ENCODE measurements at places on chromosomes 12 and 14.

GRCh38 chr14:76706811-76707210 lies 54.5 kb upstream of the VASH1 start:
- no peak for DNase-seq

DNA sequence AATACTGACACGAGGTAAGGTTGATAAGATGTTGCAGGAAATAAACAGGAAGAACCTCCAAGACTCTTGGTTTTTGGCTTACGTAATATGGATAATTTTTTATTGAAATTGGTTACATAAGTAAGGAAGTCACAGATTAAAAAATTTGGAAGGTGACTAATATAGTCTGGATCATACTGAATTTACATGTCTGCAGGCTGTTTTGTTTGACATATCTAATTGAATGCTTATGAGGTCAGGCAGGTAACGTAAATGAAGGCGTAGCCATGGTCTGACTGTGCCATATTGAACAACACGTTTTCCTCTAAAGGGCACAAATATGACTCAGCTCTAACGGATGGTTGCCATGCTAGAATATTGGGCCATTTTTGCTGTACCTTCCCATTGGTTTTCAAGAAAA lies 648.1 kb upstream of the NOVA1 start:
- no peak for DNase-seq

GRCh38 chr12:120317224-120318105 lies 10.1 kb downstream of the PLA2G1B start:
- DNase-seq: peak; percentile 91

DNA sequence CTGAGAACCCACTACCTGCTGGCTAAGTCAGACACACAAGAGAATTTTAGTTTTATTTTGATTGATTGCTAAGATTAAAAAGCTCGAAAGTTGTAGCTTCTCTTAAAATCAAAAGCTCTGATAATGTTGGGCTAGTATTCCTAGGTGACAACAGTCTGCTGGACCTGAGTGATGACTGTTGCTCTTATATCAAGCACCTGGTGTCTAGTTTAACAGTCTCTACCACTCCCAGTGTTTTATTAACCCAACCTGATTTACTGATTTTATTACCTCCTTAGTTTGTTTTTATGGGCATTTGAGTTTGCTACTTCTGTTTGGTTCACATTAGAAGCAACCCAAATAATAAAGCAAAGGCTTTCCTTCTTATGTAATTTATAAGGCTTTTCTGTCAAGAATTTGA lies 41.8 kb downstream of the ATP6V1D start:
- DNase-seq: no peak

GRCh38 chr14:55869397-55870049 lies 248.7 kb upstream of the PELI2 start:
- DNase-seq: no peak

- no peak for DNase-seq
These were observed 18.6 kb upstream of the RIN3 start for GRCh38 chr14:92495027-92495426.

- no peak for DNase-seq
These were observed 11.8 kb upstream of the PRPF39 start for GRCh38 chr14:45072126-45072525.

- DNase-seq: no peak
These were observed 39.9 kb downstream of the TMTC1 start for GRCh38 chr12:29743801-29744200.

GRCh38 chr14:24443053-24443665 lies 583 bp upstream of the SDR39U1 start:
- no peak for DNase-seq

DNA sequence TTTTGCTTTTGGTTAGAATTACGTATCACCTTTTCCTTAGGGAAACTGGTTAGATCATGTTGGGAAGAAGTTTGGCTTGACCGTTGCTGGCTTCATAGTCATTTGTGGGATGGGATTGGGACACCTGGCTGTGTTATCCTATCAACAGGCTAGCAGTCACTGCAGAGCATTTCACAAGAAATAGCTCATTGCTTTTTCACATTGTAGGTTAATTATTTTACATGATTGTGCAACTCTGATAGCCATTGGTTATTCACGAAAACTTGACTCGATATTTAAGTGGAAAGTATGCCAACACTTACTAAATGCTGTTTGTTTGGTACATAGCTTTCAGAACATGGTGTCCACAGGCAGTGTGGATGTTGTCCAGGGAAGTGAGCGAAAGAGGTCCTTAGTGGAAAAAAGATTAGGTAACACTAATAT lies 89.4 kb downstream of the NKX2-1 start:
- DNase-seq: no peak

DNA sequence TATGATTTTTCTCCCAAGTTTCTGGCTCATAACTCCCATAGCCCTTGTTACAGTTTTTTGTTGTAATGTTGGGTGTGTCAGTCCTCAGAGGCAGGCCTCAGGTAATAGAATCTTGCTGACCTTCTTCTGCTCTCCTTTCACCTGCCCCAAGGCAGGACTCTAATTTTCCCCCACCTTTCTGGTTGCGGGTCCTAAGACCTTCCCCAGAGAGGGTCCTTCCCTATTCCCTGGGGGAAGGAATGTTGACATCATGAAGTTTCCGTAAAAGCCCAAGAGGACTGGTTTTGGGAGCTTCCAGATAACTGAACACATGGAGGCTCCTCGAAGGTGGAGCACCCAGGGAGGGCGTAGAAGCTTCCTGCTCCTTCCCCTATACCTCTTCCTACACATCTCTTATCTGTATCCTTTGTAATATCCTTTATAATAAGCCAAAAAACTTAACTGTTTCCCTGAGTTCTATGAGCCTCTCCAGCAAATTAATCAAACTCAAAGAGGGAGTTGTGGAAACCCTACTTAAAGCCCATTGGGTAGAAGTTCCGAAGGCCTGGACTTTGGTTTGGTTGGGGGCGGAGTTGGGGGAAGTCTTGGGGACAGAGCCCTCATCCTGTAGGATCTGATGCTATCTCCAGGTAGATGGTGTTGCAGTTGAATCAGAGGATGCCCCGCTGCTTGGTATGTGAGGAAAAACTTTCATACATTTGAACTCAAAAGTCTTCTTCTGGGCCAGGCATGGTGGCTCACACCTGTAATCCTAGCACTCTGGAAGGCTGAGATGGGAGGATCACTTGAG lies 9.0 kb upstream of the TMED10 start:
- no peak for DNase-seq

GRCh38 chr12:108729612-108730364 lies 1.5 kb downstream of the CORO1C start:
- DNase-seq: no peak

DNA sequence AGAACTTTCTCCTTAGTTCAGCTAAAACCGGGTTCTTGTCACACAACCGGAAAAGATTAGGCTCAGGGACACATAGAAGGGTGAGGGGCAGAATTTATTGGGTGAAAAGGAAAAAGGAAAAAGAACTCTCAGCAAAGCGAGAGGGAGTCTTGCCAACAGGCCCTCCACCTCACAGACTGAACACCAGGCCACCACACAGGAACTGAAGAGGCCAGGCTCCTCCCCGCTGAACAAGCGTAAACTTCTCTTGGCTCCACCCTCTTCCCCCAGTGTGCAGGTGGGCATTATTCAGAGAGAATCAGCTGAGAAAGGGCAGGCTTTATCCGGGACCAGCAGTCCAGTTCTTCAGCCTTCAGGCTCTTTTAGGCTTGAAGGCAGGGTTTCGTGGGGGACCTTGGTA lies 125.6 kb upstream of the FGD4 start:
- peak; percentile 41 for DNase-seq

- no peak for DNase-seq
These were observed 21.9 kb downstream of the HIP1R start for GRCh38 chr12:122856999-122857671.

DNA sequence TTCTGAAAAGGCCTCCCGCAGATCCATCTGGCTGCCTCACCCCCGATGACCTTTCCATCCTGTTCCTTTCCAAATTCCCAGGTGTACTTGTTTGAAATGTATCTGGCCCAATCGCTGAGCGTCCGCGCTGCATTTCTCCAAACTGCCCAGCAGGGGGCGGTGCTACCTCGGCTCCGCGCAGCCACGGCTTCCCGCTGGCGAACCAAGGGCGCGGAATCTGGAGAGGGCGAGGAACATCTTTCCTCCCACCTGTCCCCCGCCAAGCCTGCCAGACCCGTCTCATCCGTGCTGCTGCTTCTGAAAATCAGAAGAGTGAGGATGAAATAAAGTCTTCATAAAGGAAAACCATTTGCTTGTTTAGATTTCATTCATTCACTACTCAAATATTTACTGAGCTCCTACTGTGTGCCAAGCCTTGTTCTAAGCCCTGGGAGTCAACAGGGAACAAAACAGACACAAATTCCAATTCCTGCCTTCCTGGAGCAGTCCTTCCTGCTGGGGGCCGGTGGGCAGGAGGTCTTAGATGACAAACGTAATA lies 16.8 kb upstream of the MYL2 start:
- peak; percentile 47 for DNase-seq

- DNase-seq: peak; percentile 61
These were observed 29.4 kb upstream of the OXA1L start for GRCh38 chr14:22737052-22737451.

DNA sequence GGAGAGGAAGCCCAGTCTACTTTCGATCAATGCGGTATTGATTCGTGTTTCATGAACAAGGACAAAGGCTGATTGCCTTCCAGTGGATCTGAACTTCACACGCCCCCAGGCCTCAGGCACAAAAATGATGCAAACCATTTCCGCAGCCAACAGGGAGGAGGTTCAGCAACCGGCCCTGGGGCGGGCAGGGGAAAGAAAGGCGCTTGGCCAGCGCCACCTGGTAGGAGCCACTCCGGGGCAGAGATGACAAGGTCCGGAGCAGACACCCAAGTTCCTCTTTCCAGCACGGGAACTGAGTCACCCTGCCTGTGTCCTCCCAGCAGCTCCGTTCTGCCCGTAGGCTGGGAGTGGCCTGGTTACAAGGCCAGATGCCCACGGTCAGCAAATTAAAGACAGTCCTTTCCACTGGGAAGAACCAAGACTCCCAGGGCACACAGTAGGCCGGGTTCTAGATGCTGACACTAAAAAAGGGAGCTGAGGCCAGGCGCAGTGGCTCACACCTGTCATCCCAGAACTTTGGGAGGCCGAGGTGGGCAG lies 136.3 kb downstream of the SCARB1 start:
- DNase-seq: no peak

GRCh38 chr14:20768593-20768892 lies 339 bp downstream of the EDDM3B start:
- no peak for DNase-seq

GRCh38 chr12:69658203-69658602 lies 40.9 kb downstream of the BEST3 start:
- DNase-seq: no peak

DNA sequence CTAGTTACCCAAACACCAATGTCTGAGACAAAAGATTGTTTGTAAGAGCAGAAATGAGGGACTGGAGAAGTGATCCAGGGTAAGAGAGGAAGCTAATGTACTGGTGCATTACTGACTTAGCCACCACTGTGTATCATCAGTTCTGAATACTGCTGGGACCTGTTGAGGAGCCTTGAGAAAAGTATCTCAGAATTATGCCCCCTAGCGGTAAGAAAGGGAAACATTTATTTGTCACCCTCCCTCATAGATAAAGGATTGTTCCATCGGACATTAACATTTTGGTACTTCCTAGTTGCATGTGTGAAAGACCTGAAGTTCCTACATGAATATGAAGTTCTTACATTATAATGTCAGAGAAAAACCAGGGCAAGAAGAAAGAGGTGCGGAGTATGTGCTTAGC lies 612.5 kb downstream of the FSCB start:
- DNase-seq: no peak

DNA sequence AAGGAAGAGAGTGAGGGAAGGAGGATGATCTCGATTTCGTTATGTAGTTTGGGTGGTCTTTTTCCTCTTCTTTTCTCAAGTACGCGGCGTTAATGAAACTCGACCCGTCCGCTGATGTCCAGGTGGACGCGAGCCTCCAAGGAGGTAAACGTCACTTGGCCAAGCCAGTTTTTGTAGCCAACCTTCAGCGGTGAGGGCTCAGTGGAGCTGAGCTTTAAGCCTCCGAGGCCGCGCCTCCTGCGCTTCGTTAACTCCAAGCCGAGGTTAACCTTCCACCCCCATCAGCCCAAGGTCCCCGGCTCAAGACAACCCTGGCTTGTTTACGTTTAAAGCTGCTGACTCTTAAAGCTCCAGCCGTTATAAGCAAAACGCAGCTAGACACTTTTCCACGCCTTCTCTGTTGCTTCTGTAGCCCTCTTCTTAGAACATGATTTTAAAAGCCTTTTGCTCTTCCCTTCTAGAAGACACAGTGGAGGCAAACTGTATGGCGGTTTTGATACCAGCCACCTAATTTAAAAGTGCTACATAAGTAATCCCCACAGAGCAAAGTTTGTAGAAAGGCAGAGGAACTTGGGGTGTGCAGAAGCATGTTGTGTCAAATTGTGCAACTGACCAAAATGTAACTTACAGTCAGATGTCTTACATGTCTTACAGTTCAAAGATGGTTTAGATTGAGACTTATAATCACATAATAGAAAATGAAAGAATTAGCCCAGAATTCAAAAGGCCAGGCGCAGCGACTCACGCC lies 923 bp upstream of the ITPR2 start:
- peak; percentile 24 for DNase-seq

DNA sequence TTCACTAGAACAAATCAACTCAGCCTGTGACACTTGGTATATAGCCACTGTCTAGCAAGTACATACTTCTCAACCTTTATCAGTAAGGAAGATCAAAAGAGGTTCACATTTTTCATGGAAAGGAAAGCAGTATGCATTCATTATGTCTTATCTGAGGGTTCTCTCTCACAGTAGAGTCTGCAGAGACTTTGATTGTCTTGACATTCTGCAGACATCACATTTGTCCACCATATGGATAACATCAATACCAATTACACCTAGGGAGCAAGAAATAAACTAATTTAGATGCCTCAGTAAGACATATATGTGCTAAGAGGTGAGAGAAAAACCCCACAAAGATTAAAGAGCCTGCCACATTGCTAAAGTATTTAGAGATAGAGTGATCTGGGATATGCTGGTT lies 110.8 kb upstream of the SLC35F4 start:
- no peak for DNase-seq

DNA sequence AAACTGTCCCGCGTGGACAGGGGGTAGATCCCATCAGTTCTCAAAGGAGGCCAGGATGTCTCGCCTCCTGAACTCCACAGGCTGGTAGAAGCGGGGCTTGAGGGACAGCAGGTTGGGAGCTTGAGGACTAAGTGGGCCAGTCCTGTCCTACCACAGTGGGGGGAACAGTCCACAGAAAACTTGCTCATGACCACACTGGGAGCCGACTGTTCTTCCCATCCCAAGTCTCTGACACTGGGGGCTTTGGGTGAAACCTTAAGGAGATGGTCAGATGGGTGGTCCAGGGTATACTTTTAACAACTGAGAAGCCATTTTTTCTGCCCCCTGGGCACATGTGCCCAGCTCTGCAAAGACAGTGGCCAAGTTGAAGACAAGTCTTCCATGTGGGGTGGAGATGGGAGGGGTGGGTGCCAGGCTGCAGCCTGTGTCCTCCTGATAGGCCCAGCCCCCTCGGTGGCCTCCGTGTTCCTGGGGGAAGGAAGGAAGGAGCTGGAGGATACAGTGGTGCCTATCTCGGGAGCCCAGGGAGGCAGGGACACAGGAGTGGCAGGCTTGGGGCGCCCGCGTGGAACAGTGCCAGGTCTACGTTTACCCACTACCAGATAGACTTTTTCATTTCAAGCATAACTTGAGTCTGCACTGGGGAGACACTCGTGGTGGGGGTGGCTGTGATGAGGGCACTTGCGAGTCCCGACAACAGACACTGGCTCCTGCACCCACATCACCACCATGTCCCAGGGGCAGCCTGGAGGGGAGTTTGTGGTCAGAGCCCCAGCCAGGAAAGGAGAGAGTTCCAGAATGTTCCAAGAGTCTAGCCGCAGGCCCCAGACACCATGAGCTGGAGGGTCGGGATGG lies 14.7 kb downstream of the RHOF start:
- DNase-seq: no peak

GRCh38 chr12:118290130-118290529 lies 82.6 kb downstream of the TAOK3 start:
- DNase-seq: no peak
